Mammary epithelial cell (primary cell): ENCODE measurements at places on chromosomes 2 and 18.

DNA sequence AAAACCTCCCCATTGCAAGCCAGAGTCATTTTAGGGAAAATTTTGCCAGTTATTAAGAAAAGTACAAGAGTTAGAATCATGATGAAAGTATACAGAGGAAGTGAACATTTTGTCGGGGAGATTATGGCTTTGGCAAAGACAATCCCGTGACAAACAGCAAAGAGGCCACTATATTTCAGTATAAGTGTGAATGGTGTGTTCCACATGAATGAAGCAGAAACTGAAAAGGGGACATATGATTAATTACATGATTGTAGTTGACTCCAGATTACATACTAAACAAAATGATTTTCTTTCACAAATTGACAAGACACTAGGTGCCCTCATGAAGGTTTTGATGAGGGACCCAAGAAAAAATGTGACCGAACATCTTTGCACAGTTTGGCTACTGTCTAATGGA lies 42.0 kb downstream of the SP140 start:
- no peak for DNase-seq

- DNase-seq = no peak
These were observed 2.4 kb downstream of the NEU4 start for GRCh38 chr2:241811201-241811951.

DNA sequence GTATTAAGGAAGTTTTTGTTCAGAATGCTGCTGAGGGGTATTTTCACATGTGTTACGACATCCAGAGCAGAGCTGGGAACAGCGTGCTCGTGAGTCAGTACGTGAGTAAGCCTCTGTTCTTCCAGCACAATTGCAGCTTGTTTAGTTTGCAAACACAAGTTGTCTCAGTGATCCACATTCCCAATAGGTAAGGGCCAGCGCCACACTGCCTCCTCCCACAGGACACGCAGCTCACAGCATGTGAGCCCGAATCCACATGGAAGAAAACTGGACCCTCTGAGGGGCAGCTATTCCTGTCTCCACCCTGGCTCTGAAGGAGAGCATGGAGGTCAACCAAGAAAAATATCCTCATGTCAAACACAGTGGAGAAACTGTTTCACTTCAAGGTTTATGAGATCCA lies 173.9 kb upstream of the PID1 start:
- peak; percentile 97 for DNase-seq

- DNase-seq = peak; percentile 65
These were observed 15.8 kb downstream of the CCNYL1 start for GRCh38 chr2:207727261-207727660.

GRCh38 chr18:62827397-62827796 lies 112.1 kb downstream of the PHLPP1 start:
- DNase-seq = no peak

GRCh38 chr2:30219886-30220875 lies 11.2 kb upstream of the LBH start:
- no peak for DNase-seq
